NCI-H2081 treated with DMSO at 0.1 percent for 48 hours (cell line): ENCODE measurements at places on chromosomes 2 and 18.
A peak's percentile ranks its signal among the peaks of the same experiment; 100 is the strongest.

DNA sequence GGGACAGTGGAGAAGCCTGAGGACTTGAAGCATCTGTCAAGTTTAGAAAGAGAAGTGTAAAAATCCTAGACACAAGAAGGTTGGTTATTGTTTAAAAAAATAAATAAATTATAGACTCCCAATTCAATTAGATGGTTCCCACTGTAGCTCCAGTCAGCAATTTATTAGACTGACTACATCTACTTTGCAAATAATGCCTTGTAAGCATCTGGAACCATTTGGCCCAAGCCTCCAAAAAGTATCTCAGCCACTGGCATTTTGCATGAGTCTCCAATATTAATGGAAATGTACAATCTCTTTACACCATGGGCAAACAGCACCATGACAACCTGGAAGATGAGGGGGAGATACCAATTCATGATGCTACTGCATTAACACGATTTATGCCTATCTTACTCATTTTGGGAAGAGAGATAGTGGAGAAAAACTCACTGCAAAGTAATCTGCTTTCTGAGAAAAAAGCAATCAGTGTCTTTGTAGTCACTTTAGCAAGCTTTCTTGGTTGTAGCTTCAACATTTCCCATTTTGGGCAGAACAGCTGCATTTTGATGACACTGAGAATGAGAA, 2.8 kb downstream of the NYAP2 start:
- no peak for DNase-seq

- DNase-seq, result peak; percentile 21
Observed at GRCh38 chr18:68847219-68847837, 49.4 kb downstream of the CCDC102B start.

DNA sequence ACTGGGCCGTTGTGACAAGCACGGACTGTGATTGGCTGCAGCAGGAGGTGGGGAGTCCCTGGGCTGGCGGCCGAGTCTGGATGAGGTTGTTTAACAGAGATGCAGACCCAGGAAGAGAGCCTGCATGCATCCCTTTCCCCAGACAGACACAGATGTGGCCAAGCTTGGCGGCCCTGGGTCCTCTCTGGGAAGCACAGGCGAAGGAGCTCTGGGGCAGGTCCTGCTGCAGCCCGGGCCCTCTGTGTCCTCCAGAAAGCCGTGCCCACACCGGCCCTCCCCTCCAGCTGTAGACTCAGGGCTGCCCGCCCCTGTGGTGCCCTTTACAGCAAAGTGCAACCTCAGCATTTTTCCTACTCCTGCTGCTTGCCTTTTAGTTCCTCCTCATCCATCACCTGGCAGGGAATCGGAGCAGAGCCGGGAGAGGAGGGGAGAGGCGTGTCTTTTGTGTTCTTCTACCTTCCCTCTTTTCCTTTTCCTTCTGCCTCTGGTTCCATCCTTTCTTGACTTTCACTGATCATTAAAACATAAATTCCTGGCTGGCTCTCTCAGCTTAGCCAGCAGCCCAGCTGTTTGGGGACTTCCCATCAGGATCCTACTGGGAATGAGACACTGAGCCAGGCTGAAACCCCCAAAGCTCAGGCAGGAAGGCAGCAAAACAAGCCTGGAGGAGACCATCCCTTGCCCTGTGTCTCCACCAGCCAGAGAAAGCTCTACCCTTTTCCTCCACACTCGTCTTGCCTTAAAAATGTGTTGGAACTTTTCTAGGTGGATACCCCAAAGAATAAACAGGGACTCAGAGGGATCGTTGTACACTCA, 75.0 kb downstream of the CTIF start:
- DNase-seq, result no peak

DNA sequence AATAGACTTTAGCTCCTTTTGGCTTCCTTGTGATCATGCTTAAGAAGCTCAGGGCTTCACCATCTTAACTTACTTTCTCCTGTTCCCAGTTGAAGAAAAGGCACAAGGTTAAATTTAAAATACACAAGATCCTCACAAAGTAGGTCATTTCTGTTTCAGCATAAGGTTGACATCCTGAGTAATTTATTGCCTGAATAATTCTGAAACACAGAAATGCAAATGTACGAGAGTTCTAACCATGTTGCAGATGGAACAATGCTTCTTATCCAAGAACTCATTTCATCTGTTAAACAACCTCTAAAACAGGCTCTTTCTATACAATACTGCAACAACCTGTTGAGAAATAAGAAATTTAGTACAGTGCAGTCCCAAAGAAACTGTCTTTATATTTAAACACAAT, 395.2 kb downstream of the BCL11A start:
- no peak for DNase-seq

- no peak for DNase-seq
Observed at GRCh38 chr2:196836440-196836839, 27.3 kb upstream of the C2orf66 start.

DNA sequence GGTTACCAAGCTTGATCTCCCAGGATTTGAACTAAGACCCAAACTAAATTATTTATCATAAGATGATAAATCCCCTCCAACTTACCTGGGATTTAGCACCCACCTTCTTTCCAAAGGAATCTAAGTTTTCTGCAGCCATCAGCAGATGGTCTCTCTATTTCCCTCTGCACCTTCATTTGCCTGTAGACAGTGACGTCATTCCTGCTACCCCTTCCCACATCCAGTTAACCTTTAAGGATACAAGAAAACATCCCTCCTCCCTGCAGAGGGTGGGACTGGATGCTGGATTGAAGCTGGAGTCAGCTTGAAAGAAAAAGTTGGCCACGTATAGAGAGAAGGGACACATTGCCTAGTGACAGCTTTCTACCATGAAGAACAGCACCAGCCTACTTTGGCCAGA, 3.7 kb upstream of the DNER start:
- no peak for DNase-seq

- DNase-seq, result no peak
Observed at GRCh38 chr18:12990641-12990966, 558 bp upstream of the CEP192 start.

DNA sequence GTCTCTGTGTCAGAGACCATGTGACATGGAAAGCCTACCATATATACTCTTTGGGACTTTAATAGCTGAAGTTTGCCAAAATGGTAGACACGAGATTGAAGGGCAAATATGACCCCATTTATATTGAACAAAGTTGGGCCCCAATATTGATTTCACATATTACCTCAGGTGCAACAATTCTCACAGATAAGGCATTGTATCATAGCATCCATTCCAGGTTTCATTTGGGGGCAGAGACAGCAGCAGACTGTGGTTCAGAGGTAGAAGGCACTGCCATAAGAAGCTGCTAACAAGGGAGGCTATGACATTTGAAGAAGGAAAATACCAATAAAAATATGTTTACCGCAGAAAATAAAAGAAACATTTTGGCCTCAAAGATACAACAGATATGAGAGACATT, 419.2 kb downstream of the LRRTM4 start:
- DNase-seq, result no peak

- no peak for DNase-seq
Observed at GRCh38 chr2:136013955-136014354, 28.5 kb upstream of the DARS1 start.
